LHCN-M2 (cell line): ENCODE measurements at places on chromosomes 2 and 18. TPM values are rescaled to one million over a fixed set of nuclear protein-coding genes. Genes with fewer than 3 reads are reported as not detected.

TOGARAM2 gene
- total RNA-seq, result 0.38 and 0.75 TPM in 2 replicates

POTEI gene
- total RNA-seq, result not detected in 2 replicates

DNA sequence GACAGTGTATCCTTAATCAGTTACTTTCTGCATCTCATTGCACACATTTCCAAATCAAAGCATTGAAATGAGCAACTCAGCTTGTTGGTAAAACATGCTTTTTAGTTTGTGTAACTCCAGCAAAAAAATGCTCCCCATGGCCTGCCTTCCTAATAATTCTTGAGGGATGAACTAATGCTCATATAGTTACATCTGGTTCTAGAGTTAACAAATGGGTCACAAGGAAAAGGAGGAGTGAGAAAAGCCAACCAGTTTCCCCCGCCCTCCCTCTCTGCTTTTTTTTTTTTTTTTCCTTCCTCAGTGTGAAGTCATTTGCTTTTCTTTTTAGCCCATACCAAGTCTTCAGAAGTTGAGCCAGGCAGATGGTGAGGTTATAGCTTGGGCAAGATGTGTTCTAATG lies 231.7 kb downstream of the MTX2 start:
- DNase-seq, result no peak

DNA sequence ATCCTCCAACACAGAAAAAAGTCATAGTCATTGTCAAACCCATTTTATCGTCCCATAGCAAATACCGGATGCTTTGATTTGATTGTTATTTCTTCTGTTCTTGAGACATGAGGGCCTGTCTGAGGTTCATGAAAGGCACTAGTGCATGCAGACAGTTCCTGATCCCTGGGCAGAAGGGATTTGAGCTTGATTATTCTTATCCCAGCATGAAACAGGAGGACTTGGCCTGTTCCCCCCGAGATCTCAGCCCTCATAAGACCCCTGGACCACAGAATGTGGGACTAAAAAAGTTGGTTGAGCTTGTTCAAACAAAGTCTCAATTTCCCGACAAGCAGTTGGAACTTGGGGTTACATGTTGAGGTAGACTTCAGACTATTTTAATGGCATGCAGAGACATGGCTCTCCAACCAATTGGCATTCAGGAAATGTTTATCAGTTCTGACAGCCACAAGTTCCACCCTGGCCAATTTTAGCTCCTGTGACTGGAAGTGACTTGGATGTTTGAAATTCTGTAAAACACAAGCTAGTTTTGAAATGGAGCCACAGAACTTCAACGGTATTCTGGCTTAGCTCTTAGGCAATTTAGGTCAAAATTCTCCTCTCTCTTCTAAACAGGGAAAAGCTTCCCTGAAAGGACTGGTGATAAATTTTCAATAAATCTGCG lies 366.9 kb upstream of the SLC14A2 start:
- DNase-seq, result peak; percentile 53

DNA sequence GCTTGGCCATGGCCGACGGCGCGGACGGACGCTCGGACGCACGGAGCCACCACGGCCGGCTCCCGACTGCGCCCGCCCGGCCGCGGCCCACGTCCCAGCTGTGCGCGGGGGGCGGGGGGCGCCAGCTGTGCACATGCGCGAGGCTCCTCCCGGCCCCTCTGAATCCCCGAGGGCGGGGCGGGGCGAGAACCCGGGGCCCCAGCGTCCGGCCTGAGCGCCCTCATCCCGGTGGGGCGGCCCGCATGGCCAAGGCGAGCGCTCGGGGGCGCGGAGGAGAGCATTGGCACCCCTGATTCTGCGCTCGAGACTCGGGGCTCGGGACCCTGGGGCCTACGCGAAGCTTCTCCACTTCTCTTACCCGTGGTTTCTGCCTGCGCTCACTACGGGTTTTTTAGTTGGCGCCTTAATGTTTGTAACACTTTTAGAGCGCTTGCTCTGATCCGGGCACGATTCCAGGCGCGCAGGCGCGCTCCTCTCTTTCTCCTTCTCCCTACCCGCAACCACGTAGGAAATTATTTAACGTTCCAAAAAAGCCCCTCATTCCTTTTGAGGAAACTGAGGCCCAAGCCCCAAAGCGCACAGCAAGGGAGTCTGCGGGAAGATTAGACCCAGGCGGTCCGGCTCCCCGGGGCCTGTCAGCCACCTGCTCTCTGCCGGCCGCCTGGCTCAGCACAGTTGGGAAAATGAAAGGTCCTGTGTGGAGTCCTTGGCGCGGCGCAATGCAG lies at the start of gene PXDN:
Gene PXDN, minus strand, starts transcription at position 70 of the 725 bp plus-strand sequence. Its CDS starts 60 bp downstream, at position 10.
- DNase-seq, result peak; percentile 72

DNA sequence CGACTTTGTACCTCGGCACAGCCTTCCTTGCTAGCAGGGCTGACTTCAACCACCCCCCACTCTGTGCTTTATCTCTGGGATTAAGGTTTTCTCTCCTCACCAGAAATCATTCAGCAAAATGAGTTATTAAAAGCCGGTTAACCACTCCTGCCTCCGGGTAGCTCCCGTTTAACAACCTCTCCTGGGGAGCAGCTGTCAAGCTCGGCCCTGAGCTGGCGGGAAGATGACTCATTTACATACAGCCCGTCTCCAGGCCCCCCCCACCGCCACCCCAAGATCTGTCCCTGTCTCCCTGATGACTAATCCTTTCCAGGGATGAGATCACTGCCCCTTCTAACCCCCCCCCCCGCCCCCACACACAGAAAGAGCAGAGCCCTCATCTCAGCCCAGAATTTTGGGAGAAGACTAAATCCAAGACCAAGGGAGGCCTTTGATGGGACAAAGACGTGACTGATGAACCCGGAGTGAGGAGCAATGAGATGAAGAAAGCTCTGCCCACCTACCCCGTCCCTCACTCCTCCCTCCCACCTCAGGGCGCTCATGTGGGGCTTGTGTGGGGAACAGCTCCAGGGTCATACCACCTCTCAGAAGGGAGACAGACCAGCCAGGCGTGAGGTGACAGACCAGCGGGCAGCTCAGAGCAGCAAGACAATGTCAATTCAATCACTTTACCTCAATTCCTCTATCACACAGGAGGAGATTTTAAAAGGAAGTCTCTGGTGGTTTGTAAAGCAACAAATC lies 131.4 kb downstream of the MSH2 start:
- peak; percentile 95 for DNase-seq

DNA sequence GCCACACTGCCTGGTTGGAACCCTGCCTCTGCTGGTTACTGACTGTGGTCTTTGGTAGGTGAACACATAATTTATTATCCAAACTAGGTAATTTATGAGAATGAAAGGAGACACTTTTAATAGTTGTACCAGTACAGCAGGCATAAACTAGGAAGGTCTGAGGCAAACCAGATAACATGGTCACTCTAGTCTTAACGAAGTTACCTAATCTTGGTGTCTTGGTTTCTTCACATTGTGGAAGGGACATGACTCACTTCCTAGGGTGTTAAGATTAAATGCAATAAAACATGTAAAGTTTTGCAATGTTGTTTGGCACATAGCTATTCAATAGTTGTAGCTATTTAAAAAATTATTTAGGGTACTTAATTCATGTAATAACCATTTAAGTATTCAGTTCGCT lies 23.3 kb downstream of the SPTBN1 start:
- peak; percentile 69 for DNase-seq

- DNase-seq, result peak; percentile 5
Measured at GRCh38 chr2:99821572-99821971, 320.8 kb downstream of the AFF3 start.

DNA sequence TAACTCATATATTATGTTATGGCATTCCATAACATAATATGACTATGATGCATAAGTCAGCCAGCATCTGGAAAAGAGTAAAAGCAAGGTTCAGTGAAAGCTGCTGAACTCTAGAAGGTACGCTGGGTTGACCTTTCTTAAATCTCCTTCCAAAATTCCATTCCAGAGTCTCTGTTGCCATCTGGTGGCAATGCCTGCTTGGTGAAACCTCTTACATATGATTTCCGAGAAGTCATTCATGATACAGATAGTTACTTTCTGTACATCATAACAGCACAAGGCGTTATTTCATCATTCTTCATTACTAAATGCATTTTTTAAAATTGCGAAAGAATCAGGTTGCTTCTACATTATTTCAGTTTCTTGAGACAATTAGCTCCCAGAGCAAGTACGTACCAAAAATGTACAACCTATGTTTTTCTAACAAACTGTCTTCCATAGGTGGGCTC lies 7.0 kb upstream of the EPG5 start:
- peak; percentile 79 for DNase-seq
